Cerebellar cortex (tissue), 1 donor: ENCODE measurements at places on chromosomes 2 and 18.

- no peak for DNase-seq
These were observed 3.3 kb downstream of the DYSF start for GRCh38 chr2:71456617-71457016.

GRCh38 chr2:9110346-9110884 lies 96.2 kb upstream of the ASAP2 start:
- DNase-seq = peak; percentile 12

GRCh38 chr2:33765122-33765521 lies 166.0 kb upstream of the FAM98A start:
- no peak for DNase-seq

- no peak for DNase-seq
These were observed 215.7 kb downstream of the IKZF2 start for GRCh38 chr2:212935752-212936151.

DNA sequence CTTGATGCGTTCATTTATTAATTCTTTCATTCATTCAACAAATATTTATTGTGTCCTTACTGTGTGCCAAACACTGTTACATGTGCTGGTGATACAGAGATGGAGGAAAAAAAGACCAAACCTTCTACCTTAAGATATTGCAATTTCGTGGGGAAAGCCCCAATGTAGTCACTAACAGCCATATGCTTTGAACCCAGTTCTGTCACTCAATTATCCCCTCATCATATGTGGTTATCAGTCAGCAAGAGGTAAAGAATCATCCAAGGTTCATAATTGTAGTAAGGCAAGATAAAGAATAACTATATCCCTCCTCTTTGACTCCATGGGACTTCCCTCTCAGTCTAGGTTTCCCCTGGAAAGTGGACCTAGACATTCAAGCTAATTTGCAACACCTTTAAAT lies 1185.6 kb upstream of the CELF4 start:
- no peak for DNase-seq

- DNase-seq = peak; percentile 78
These were observed 287.0 kb downstream of the TCF4 start for GRCh38 chr18:55300936-55301531.

GRCh38 chr2:99380376-99381010 lies 43.3 kb downstream of the EIF5B start:
- DNase-seq = no peak

DNA sequence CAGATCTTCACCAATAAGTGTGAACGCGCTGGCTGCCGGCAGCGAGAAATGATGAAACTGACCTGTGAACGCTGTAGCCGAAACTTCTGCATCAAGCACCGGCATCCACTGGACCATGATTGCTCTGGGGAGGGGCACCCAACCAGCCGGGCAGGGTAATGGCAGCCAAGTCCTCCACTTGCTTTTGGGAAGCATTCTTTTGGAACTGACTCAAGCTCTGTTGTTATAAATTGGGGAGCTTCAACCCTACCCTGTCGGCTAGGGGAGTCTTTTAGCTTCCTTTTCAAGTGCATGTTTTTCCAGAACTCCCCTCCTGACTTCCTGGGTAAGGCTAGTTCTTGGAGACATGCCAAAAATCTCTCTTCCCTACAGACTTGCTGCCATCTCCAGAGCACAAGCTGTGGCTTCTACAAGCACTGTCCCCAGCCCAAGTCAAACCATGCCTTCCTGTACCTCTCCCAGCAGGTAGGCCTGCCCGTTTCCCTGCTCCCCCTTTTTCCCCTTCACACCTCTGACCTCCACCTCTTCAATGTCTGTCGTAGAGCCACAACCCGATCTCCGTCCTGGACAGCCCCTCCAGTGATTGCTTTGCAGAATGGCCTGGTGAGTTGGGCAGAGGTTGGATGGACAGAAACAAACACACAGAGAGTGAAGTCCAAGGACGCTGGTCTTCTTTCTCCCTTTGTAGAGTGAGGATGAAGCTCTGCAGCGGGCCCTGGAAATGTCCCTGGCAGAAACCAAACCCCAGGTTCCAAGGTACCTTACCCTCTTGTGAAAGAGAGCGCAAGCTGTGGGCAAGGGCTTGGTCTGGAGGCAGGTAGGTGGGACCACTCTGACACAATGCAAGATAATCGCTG lies 1.5 kb downstream of the ZFAND2B start:
- DNase-seq = peak; percentile 51

DNA sequence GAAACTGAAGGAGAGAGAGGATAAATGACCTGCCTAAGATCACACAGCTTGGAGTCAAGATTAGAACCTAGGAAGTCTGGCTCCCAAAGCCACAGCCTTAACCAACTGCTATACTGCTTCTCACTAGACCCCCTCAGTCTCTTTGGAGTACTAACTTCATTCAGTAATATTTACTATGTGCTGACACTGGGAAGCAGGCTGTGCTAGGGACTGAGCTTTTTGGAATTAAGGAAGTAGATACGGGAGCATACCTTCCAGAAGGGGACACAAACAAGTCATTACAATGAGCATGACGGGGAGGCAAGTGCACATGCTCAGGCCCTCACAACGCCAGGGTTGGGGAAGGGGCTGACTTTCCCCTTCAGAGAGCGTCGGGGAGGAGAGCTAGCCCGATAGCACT lies 97.7 kb downstream of the INO80D start:
- DNase-seq = no peak

DNA sequence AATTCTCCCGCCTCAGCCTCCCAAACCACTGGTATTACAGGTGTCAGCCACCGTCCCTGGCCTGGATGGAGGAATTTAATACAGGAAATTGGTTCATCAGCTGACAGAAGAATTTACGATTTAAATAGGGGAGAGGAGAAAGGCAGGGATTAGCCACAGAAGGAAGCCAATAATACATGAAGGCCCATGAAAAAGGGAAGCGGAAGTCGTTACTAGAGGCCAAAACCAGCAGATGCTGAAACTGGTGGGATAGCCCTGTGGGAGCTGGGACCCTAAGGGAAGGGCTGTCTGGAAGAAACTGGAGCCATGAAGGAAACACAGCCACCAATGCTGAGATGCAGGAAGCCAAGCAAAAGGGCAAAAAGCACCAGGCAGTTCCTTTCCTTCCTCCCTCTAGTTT lies 163.7 kb upstream of the RMP24 start:
- no peak for DNase-seq

GRCh38 chr2:84946204-84947009 lies 24.6 kb upstream of the KCMF1 start:
- no peak for DNase-seq

DNA sequence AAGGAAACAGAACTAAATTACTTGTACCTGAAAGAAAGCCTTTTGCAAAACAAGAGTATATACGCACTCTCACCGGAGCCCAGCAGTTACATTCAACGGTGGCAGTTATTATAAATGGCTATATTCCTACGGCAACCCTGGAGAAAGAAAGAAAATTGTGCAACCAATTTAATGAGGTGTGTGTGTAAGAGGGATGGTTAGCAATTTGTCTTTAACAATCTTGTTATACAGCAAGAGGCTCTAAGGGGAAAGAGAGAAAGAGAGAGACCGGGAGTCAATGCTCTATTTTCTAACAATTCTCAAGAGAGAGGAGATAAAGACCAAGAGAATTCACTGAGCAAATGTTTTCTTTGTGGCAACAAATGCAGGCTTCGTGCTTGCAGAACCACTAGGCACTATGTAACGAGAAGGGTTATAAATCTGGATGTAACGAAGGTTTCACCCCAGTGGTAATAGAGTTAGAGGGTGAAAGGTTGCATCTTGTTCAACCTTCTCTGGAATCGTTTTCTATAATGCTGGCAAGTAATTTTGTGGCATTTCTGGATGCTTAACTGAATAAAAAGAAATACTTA lies 359.1 kb upstream of the SPRED2 start:
- no peak for DNase-seq

DNA sequence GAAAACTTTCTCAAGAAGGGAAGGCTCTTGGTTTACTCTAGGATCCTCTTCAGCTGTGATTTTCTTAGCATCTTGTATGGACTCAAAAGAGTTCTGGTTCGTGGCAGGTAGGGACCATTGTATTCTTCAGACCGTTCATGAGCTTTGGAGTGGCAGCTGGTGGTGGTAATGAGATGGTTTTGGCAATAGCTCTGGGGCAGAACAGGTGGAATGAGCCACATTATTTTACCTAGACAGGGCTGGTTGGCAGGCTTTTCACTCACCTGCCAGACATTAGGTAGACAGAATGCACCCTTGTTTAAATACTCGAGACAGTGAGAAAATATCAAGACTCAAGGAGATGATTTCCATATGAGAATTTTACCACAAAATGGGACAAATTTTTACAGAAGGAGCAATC lies 26.2 kb upstream of the MGAT5 start:
- DNase-seq = peak; percentile 53

GRCh38 chr2:77009307-77009706 lies 512.9 kb downstream of the LRRTM4 start:
- DNase-seq = no peak

GRCh38 chr2:217610401-217610814 lies 392.4 kb downstream of the TNS1 start:
- DNase-seq = peak; percentile 75

GRCh38 chr2:231347638-231348037 lies 47.9 kb upstream of the B3GNT7 start:
- DNase-seq = no peak

GRCh38 chr2:241215421-241215820 lies 26.9 kb downstream of the ANO7 start:
- no peak for DNase-seq

DNA sequence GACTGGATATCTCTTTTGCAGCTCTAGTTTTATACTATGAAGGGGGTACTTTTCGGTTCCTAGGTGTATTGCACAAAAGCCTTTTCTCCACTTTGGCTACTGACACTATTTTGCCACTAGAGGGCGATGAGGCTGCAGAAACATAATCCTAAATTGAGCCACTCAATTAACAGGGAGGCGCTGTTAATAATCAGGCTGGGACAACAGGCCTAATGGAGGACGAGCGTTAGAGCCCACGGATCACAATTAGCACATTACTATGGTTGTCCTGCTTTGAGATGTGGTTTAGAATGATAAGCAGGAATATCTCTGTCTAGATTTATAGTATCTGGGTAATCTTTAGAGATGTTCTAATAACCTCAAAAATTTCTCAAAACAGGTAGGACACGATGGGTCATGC lies 62.2 kb upstream of the PMAIP1 start:
- DNase-seq = peak; percentile 23

DNA sequence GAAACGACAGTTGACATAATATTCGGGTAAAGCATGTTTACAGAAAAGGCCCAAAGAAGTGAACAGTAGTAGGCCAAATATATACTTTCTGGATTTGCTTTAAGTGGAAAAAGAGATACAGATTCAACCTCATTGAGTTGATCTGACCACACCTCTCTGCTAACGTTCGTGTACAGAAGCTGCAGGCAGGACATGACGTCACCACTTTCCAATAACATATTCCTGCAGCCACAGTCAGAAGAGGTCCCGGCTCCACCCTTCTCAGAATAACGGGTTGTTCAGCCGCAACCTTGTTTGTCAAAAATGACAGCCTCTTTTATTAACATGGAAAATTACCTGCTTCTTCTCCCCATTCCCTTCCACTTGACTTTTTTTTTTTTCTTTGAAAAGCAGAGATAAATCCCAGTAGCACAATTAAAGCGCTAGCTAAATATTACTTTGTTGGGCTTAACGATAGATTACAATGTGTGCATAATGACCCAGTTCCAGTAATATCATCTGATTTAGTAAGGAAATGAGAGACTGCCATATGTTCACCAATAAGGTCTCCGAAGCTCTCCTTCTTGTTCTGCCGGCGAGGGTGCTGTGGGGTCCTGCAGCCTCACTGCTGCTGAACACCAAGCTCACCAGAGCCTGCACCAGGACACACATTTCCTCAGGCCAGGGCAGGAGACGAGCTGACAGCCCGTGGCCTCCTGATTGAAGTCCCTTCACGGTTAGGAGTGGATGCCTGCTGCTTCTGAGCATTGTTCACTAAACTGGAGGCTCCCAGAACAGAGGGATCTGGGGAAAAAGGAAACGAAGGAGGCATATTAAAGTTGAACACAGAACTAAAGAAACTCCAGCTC lies 451.0 kb upstream of the SALL3 start:
- no peak for DNase-seq

DNA sequence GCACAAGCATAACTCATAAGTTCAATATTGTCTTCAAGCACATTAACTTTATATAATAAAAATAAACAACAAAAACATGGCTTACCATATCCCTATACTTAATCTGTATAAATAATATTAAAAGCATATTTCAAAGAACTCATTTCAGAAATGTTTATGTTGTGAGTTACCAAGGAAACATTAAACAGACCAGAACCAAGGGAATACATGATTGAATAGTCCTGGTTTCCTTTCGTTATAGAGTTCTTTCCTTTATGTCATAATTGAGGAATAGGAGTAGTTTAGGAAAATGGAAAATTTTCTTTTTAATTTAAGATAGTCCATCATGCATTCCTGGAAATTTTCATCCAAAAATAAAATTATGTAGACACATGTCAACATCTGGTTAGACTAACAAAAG lies 343.0 kb downstream of the ERBB4 start:
- DNase-seq = no peak

DNA sequence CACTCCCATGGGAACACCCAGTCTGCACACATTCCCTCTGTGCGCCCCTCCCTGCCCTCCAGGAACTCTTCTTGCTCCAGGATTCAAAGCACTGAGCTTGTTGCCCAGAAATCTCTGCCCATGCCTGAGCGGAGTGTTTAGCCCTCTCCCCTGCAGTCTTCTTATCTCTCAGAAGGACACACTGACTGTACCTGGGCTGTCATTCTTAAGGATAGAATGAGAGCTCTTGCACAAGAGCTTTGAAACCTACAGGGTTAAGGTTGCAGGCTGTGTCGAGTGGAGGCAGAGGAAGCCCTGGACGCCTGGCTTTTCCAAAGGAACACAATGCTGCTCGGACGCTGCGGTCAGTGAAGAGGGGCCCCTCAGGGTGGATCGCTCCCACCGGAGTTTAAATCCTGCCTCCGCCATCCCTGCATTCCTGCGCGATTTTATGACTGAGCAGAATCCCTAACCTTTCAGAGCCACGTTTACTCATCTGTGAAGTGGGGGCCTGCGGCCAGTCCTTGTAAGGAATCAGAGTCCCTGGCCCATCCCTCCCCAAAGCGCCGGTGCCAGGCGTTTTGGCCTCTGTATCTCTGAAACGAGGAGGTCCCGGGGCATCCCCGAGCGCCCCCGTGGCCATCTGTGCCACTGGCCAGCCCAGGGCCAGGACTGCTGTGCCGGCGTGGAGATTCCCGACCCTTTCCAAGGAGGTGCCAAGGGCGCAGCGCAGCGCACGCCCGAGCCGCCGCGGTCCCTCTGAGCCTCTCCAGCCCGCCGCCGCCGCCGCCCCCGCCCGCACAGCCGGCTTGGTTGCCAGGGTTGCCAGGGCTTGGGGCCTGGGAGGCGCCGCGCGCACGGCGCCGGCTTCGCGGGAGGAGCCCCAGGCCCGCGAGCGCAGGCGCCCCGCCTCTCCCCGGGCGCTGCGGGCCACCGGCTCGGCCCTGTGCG lies 58.9 kb downstream of the FAM168B start:
- DNase-seq = no peak
